Glomerular endothelial cell (primary cell): ENCODE measurements at places on chromosomes 6 and 20.

DNA sequence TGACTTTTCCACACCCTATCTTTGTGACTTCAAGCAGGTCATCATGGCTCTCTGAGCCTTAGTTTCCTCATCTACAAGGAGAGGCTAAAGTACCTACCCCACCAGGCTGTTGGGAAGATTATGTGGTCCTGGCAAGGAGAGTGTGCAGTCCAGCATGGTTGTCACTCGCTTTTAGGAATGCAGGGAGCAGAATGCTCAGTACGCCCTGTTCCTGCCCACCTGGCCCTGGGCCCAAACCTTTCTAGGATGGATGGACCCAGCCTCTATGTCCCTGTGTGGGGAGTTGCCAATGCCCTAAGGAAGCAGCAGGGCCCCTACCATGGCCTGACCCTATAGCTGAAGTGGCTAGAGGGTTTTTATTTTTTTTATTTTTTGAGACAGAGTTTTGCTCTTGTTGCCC, 2.0 kb downstream of the CLPSL2 start:
- DNase-seq = no peak

DNA sequence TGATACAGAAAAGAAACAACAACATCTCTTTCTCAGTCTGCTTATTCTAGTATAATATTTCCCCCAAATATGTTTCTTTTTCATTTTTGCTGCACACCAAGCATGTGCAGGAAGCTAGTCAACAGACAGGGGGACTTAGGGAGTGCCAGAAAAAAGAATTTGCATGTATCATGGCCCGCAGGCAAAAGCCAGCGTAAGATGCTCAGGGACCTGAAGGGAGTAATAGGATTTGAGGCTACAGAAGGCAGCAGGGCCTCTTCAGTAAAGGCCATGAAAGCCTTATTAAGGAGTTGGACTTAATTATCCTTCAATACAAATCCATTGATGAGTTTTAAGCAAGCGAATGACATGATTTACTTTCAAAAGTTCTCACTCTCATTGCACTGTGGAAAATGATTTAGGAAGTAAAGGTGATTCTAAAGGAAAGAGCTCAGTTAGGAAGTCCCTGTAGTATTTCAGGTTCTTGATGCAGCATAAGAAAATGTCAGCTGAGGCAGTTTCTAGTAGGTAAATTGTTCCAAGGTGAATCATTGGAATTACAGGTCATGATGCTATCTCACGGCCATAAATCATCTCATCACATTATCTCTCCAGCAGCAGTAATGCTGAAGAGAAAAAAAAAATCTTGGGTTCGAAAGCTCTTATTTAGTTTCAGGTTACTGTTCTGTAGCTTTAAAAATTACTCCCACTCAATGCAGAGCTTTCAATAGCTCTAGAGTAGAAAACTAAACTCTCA, 94.8 kb downstream of the PTCHD4 start:
- DNase-seq = no peak

- no peak for DNase-seq
These were observed 52.7 kb downstream of the ADGRF1 start for GRCh38 chr6:46989398-46989797.

DNA sequence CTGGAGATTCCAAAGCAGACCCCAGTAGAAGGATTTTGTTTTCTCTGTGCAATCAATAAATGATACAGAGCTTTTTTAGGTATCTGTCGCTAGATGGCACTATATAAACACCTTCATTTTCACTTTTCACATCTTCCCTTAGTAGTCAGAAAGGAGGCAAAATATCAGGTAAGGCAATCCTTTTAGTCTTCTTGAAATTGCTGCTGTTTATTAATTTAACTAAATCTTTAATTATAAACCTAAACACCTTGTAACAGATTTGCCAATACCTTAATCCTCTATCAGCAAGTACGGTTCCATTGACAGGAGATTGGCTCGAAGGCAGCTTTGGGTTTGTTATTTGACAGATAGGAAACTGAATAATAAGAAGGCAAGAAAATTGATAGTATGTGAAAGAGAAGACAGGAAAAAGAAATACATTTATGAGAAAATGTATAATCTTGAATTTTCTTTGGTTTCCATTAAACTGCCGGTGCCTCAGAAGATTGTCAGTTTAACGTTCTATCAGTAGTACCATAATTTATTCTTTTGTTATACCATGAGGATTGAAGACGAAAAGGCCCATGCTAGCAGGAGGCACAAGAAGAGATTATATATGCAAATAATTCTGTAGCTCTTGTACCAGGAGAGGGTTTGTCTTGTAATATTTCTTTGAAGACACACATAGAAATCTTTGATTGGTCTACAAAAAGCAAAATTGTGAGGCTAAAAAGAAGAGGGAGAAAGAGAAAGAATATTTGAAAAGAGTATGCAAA, 23.5 kb upstream of the IBTK start:
- no peak for DNase-seq

- DNase-seq = no peak
These were observed 672.3 kb downstream of the UTRN start for GRCh38 chr6:144957236-144957937.

- DNase-seq = no peak
These were observed 87.6 kb downstream of the FOXA2 start for GRCh38 chr20:22496817-22497216.

DNA sequence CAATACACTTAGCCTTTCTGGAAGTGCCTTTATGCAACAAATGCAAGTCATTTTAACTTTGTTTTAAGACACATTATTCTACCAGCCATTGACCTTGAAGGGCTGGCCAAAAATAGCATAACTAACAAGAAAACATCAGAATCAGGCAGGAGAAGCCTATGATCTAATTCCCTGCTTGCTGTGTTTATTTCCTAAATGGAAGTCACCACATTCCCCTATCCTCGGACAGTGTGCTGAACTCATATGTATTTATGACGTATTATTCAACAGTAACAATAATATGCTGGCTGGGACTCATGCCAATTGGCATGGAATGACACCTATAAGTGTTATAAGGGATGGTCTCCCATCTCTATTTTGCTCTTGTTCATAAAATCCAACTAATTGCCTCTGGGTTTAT, 140.7 kb downstream of the MAP3K7 start:
- peak; percentile 7 for DNase-seq

GRCh38 chr20:21702553-21703470, 2.7 kb upstream of the PAX1 start:
- DNase-seq = no peak

DNA sequence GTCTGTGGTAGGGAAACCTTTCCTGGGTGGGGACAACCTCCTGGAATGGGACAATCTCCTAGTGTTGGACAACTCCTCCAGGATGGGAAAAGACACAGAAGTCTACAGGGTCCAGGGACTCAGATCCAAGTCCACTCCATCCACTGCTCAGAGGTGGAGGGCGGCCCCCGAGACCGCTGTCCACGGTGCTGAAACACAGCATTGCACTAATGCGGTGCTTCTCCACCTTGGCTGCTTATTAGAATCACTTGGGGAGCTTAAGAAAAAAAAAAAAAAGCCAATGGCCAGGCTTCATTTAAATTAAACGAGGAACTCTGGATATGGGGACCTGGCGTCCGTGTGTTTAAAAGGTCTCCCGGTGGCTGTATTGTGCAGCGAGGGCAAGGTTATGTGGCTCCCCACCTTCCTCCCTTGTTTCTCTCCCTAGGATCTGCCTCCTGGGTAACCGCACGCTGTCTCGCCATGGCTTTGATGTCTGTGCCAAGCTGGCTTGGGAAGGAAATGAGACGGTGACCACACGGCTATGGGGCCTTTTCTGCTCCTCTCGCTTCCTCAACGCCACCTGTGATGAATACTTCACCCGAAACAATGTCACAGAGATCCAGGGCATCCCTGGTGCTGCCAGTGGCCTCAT, 12.0 kb downstream of the SLC12A5 start:
- no peak for DNase-seq

- no peak for DNase-seq
These were observed 19.7 kb upstream of the SYNJ2 start for GRCh38 chr6:157961832-157962575.

- DNase-seq = no peak
These were observed 141.3 kb downstream of the IMPG1 start for GRCh38 chr6:75931011-75931680.

- DNase-seq = no peak
These were observed 403.8 kb upstream of the SOX4 start for GRCh38 chr6:21189759-21190158.

DNA sequence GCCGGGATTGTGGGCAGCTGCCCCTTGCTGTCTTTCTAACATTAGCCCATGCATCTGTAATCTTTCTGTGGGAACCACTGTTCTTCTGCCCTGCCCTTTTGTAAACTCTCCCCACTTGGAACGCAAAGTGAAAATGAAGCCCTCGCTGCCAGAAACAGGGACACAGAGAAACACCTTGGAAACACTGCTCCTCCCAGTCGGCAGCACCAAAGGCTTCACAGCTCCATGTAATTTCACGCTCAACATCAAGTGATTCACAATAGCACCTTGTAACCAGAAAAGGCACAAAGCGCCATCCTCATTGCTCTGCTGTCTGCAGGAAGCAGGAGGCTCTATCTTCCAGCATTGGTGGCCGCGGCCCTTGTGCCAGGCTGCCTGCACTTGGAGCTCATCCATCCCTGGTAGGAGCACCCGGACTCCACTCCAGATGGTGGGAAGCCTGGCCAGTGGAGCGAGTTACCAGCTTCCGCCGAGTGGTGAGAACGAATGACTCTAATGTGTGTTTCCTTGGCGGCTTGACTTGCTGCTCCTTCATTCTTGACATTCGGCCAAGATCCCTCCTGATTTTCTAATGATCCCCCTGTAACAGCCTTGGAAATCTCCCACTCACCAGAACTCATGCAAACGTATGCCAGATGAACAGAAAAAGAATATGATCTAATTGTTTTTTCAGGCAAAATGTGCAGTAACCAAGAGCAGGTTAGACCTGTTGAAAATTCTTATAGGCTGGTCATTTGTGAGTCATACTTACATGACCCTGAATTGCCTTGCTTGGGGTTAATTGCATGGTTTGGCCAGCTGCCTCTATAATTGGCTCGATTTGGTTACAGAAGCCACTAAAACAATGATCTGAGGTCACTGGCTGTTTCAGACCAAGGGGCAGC, 169.1 kb upstream of the CDYL start:
- DNase-seq = peak; percentile 70

- DNase-seq = no peak
These were observed 2.4 kb downstream of the DYNLT1 start for GRCh38 chr6:158642097-158642601.

GRCh38 chr6:37785663-37786270, 33.8 kb upstream of the ZFAND3 start:
- DNase-seq = no peak

GRCh38 chr6:55937951-55938690, 62.7 kb upstream of the BMP5 start:
- DNase-seq = no peak

DNA sequence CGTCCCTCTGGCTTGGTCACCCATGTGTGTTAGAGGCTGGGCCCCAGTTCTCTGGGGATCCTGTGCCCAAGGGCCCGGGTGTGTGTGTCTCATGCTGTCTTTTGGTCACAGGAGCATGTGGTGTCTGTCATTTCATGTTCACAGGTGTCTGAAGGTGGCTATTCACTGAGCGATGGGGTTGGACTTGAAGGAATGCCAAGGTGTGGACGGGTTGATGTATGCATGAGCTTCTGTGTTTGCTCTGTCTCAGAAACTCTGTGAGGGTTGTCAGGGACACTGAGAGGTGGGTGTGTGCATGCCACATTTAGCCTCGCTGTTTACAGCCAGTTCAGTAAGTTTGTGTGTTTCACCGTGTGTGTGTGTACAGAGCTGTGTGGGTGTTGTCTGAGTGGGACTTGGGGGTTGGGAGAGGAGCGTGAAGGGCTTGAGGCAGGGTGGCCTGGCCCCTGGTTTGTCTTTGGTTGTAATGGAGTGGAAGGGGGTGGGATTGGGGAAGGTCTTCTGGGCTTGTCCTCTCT, 1.2 kb downstream of the DDR1 start:
- no peak for DNase-seq

DNA sequence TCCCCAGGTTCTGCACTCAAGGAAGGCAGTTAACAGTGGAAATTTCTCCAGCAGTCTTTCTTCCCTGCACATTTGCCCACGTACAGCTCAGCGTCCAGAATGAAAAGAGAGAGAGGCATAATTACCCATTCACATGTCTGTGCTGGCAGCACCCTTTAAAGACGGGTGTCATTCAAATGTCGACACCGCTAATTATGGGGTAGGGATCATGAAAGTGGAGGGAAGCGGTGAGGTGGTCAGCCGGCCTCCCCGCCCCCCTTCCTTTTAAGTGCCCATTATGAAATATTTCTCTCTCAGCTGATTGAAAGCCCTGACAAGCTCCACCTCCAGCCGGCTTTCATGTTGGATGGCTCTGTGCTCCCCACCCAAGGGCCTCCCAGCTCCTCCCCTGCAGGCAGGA, 246.1 kb downstream of the BMP7 start:
- DNase-seq = no peak

DNA sequence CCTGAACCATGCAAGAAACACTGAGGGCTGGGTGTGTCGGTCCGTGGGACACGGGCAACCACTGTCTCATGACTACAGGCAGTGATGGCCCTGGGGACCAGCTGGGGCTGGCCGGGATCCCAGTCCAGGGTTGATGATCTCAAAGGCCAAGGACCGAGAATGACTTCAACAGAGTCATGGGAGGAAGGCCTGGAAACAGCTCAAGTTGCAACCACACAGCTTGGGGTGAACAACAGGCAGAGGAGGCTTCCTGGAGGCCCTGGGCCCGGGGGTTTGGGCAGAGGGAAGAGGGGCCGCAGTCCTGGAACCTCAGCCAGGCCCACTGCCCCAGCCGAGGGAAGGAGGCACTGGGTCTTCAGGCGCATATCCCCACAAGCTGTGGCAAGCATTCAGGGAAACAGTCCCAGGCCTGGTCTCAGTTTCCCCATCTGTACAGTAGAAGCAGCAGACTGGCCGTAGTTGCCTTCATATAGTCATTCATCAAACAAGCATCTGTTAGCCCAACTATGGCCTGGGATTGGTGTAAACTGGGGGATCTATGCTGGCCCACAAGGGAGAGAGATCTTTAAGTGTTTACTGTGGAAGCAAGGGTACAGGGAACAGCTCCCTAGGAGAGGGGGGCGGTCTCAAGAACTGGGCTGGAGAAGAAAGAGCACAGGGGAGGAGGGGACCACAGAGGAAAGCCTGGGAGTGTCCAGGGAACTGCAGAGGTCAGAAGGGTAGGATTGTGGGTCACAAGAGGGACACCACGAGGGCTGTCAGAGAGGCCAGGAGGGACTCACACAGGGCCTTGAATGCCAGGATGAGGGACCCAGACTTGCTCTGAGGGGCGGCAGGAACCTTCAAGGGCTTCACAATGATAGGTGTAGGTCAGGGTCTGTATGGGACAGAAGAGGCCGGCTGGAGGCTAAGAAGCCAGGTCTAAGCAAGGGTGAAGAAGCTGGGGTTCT, 2.1 kb downstream of the MYL9 start:
- DNase-seq = no peak

- DNase-seq = no peak
These were observed 188.8 kb downstream of the HIVEP2 start for GRCh38 chr6:142756215-142756630.

- no peak for DNase-seq
These were observed 83.6 kb downstream of the SMOC2 start for GRCh38 chr6:168524571-168525001.

DNA sequence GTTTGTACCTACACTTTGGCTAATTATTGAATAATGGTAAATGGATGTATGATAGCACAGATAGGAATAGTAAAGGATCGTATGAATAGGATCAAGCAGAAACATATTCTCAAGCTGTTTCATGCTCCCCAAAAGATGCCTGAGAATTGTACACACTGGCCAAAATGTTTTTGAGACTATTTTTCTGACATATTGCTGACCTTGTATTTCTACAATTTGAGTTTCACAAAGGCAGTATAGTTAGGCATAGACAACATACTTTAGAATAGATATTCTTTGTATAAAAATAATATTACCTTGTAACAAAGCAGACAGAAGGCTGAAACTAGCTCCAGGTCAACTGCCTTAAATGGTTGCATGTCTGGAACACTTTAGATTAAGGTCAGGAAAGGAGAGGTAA, 598.4 kb downstream of the COL12A1 start:
- DNase-seq = no peak
